ENCODE measurements at places on chromosomes 3 and 15. TPM values are rescaled to one million over a fixed set of nuclear protein-coding genes. Genes with fewer than 3 reads are reported as not detected.

GRCh38 chr3:134486577-134487041 is 752 bp downstream of the CEP63 start:
- no peak for DNase-seq

DNA sequence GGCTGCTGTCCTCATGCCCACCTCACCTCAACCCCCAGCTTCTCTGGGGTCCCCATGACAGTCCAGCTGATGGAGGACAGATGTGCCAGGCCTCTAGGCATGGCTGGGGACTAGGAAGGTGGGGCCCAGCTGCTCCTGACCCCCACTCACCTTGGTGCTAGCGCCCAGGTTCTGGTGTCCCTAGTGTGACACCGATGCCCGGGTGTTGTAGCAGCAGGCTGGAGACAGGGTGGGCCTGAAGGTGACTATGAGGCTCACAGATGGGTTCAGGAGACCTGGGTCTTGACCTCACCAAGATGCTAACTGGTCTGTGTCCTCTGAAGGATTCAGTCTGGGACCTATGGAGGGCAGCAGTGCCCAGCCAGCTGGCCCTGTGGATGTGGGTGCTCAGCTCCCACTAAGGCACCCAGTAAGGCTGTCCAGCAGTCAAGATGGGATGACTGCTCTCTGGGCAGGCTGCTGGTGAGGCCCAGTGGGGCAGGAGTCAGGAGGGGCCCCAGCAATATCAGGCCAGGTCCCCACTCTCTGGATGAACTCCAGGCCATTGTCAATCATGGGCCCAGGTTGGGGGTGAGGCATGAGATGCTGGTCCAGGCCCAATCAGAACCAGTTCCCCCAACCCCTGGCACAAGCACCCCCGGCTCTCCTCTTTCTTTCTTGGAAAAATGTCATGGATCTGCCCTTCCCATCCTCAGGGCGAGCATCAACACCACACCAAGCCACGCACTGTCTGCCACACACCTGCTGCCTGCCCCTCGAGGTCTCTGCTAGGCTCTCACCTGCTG is 33.0 kb downstream of the ALDH1L1 start:
- no peak for DNase-seq

- no peak for DNase-seq
These were observed 84.2 kb downstream of the SEMA6D start for GRCh38 chr15:47801522-47801921.

GRCh38 chr15:57730876-57731275 is 24.4 kb downstream of the POLR2M start:
- no peak for DNase-seq

GRCh38 chr3:110680450-110680849 is 391.2 kb upstream of the NECTIN3 start:
- DNase-seq, result no peak

DNA sequence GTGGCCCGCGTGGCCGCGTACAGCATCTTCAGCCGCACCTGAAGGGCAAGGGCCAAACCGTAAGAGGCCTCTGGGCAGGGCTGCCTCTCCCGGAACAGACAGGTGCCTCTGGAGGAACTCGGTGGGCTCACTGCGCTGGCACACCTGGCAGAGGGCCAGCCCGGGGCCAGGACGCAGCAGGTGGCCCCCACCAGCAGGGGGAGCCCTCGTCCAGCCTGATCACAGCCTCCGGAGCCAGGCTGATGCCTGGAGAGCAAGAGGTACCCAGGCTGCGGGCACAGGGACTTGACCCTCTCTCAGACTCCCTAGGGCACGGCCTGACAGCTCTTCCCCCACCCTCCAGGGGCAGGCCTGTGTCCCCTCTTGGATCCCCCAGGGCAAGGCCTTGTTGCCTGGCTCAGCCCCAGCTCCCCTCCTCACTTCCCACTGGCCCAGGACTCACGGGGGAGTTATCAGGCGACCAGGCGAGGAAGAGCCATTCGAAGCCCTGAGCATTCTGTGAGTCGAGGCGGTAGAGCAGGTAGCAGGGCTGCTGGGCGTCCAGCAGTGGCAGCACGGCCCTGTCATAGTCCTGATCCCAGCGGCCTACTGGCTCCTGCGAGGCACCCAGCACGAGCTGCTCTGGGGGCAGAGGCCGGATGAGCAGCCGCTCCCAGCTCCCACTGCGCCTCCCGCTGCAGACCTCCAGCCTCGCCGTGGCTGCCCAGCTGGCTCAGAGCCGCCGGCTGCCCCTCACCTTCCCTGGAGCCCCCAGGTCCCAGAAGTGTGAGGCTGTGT is 6.2 kb upstream of the TLR9 start:
- DNase-seq, result no peak

- no peak for DNase-seq
These were observed 11.8 kb upstream of the C3orf70 start for GRCh38 chr3:185164428-185165217.

GRCh38 chr3:123620343-123620742 is 35.5 kb upstream of the HACD2 start:
- no peak for DNase-seq

GRCh38 chr3:183491109-183491922 is 62.9 kb upstream of the MCF2L2 start:
- no peak for DNase-seq

DNA sequence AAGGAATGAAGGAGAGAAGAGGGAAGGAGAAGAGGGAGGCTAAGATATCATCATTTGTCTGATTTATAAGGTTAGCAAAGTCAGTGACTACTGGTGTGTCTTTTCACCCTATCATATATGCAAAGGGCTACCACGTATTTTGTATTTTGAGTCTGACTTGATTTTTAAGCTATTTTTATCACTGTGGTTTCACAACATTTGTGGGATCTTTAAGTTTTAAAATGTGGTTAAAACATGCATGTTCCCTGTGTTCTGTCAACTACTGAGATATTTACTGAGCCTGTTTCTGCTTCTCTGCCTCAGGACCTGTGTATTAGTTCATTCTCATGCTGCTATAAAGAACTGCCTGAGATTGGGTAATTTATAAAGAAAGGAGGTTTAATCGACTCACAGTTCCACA is 22.5 kb upstream of the SPTSSB start:
- no peak for DNase-seq

DNA sequence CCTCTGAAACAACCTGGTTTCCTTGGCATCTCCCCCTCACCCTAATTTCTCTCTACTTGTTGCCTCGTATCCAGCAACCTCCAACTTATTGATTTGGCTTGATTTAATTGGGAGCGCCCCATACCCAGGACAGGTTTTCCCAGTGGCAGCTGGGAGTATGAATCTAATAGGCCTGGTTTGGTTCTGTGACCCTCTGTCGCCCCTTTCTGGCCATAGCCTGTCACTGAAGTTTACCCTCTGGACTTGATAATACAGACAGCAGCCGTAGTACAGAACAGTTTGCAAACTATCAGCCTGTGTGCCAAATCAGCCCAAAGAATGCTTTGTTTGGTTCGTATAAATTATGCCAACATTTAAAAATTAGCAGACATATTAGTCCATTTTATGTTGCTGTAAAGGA is 525.1 kb upstream of the GOLIM4 start:
- DNase-seq, result no peak

GRCh38 chr15:81155375-81156218 is 21.5 kb downstream of the CFAP161 start:
- DNase-seq, result peak; percentile 47

DNA sequence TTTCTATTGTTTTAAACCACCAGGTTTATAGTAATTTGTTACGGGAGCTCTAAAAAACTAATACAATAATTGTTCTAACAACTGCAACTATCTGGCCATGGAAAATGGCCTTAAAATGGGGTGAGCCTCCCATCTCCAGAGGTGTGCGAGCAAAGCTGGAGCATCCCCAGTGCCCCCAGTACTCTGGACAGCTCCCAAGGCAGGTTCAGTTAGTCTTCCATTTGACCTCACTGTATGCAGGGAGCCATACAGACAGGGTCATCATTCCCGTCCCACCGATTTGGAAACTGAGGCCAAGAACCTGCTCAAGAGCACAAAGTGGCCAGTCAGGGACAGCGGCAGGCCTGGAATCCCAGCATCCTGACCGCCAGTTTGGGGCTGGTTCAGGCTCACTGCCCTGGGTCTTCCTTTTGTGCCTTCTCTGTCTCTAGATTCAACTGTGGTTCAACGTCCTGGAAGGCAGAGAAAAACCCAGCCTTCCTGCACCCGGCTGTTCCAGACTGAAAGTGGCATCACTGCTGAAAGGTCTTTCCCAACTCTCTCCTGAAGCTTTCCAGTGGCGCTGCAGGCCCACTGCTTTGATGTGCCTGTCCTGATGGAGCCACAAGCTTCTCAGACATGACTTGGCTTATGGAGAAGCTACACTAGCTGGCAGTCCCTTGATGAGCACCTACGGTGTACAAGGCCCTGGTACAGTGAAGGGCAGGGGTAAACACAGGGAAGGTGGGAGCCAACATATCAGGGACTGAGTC is 76.6 kb upstream of the LINGO1 start:
- DNase-seq, result no peak

GRCh38 chr15:46855388-46855787 is 861.9 kb upstream of the SEMA6D start:
- no peak for DNase-seq

- DNase-seq, result no peak
These were observed 779.1 kb downstream of the CADM2 start for GRCh38 chr3:85737846-85738245.

DNA sequence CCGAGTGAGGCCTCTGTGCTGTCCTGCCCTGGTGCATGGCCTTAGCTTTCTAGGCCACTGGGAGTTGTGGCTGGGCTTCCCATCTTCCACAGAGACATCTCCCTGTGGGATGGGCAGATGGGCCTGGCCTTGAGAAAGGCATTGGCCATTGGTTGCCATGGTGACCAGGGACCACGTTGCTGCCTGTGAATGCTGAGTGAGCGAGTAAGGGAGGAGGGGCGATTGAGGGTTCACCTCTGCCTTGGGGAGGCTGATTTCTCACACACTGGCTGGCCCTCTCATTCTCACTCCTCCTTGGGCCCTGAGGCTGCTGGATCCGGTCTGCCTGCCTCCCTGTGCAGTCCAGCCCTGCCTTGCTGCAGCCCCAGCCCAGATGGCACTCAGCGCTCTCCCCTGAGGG is 26.4 kb upstream of the DOCK3 start:
- DNase-seq, result no peak

- no peak for DNase-seq
These were observed 161.4 kb downstream of the CHST2 start for GRCh38 chr3:143280984-143281383.

DNA sequence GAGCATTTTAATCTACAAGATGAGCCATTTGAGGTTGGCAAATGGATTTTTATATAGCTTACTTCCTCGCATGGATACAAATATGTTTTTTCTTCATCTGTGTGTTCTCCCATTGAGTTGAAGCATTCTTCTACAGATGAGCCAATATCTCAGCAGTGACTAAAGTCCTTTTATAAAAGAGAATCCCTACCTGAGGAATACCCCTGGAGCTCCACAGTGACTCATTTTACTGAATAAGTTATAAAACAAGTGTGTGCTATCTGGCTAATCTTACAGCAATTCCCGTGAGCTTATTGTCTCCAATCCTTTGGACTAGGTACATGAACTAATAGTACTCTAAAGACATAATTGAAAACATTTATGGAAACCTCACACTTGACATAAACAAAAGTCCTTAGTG is 354.2 kb upstream of the BCHE start:
- no peak for DNase-seq

GRCh38 chr3:49173792-49174170 is 2.4 kb downstream of the KLHDC8B start:
- no peak for DNase-seq

GRCh38 chr3:155861476-155862183 is 7.4 kb upstream of the SLC33A1 start:
- no peak for DNase-seq

DNA sequence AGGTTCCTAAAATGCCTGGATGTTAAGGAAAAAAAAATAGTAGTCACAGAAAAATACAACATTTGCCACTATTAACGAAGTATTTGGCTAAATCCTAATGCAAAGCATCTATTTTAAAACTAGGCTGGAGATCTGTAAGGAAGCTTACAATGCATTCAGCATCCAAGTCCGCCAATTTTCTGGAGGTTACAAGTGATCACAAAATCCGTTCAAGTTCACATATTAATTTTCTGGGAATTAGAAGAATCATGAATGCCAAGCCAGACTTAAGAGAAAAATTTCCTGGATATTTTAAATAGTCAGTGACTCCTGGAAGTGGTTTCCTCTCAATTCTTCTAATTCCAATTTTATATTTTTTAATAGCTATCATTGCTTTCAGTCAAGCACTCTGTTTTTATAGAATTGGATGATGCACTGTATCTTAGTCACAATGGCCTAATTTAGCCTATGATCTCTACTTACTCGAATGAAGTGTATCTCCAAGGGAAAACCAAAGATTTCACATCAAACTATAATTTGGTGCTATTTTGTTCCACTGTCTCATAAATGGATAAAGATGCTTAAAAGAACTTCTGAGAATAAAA is 60.4 kb downstream of the P3H2 start:
- DNase-seq, result no peak

DNA sequence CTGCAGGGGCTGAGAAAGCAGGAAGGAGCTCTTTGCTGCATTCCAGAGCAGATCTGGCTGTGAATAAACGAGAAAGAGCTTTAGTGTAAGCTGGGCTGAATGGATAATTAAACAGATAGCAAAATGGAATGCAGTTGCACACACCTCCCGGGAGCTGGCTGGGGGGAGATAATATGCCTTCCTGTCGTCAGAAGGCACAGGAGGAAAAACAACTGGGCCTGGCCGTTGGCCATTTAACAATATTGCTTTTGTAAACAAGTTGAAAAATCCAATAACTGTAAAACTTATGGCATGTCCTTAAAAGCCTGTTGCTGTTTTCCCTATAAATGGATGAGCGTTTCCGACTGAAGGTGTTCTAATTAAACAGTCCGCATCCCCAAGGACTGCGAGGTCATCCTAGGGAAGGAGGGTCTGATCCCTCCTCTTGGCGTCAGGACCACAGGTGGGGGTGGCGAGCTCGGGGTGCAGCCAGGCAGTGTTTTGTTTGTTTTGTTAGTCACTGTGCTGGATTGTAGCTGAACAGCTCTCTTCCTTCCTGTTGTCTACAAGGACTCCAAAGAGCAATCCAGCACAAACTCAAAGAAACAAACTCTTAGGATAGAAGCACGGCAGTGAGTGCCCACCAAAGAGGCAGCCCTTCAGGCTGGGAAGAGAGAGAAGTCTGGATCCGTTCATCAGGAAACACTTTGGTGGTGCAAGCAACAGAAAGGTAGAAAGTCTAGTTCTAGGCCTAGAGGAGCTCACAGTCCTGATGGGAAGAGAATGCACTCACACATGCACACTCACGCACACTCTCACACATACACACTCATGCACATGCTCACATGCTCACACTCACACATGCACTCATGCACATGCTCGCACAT is 133.4 kb upstream of the SMAD3 start:
- DNase-seq, result no peak

Gene LIPH
- 0.27 TPM for polyA plus RNA-seq

Gene SETD2
- polyA plus RNA-seq, result 29.6 TPM

Gene CCNDBP1
- polyA plus RNA-seq, result 41.8 TPM

Gene ZNF385D
- 26.2 TPM for polyA plus RNA-seq

Gene ROBO2
- polyA plus RNA-seq, result 2.2 TPM

Gene IMPG2
- 1.8 TPM for polyA plus RNA-seq

Gene SEMA6D
- 60.2 TPM for polyA plus RNA-seq

Gene DYNC1LI1
- polyA plus RNA-seq, result 35.7 TPM

Gene DENND6A
- 16.7 TPM for polyA plus RNA-seq

Data from forelimb muscle (tissue), 1 donor.